ENCODE measurements at places on chromosomes 6 and 20. TPM values are rescaled to one million over a fixed set of nuclear protein-coding genes. Genes with fewer than 3 reads are reported as not detected.

GRCh38 chr20:237489-237888 lies 10.4 kb downstream of the DEFB129 start:
- H3K27ac ChIP-seq, result no peak overlapping the region
- no peaks in the 10 kb centered on the region for H3K4me1 ChIP-seq
- H3K36me3 ChIP-seq, result no peaks in the 10 kb centered on the region
- peak; percentile 32 for DNase-seq
- H3K27me3 ChIP-seq, result no peaks in the 10 kb centered on the region

DNA sequence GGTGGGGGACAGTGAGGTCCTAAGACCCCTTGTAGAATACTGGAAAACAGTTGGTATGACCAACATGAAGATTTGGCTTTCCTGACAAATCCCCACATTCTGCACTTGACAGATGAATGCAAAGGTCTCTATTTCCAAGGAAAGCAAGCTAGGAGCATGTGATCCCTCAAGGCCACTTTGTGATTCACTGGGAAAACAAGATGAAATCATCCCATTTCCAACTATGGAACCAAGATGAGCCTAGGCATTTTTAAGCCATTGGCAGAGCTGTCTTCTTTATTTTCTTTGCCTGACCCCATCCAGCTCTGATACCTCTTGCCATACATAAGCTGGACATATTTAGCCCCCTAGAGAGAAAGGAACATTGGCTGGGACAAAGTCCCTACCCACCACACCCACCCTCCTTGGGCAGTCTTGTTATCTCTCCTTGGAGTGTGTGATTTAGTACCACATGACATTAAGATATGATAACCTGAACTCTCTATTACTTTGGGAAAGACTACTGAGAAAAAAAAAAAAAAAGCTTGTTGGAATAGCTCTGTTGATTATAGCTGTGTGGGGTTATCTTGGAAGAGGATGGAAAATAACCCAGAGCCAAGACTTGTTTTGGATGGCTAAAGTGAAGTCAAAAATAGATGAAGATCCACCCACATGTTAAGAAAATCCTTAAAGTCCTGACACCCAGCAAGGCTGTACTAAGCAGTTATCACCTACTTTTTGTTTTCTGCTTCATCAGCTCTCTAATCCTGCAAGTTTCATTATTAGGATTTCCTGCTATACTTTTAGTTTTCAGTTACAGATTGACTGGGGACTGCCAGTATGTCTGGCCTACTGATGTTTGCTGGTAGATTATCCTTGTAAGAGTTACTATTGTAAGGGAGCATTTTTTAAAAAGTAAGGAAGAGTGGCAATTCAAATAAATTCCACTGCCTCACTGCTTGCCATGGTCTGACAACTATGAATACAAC lies 90.1 kb upstream of the PREP start:
- H3K4me1 ChIP-seq, result peaks cover 9% of the 10 kb centered on the region
- peak overlapping the region; percentile 40 for H3K27ac ChIP-seq
- H3K36me3 ChIP-seq, result no peaks in the 10 kb centered on the region
- H3K4me3 ChIP-seq, result no peak overlapping the region

Gene SGK1
- 29.8 TPM for total RNA-seq

DNA sequence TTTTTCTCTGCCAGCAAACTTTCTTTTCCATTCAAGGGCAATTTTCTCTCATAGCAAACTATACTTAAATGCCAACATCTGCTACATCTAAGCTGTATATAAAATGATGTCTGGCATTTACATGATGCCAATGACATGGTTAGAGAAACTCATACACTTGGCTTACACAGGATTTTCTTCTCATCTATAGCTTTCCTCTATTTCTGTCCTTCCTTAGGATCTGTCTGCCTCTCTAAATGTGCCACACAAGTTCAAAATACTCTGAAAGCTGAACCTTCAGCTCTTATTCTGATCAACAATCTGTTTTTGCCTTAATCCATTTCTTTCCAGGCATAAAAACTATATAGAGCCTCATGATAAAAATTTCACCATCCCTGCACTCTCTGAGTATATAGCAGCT lies 290.9 kb upstream of the RNF217 start:
- no peak overlapping the region for H3K27ac ChIP-seq
- H3K27me3 ChIP-seq, result no peaks in the 10 kb centered on the region
- H3K36me3 ChIP-seq, result no peaks in the 10 kb centered on the region

Gene CALHM6
- total RNA-seq, result 7.2 TPM

GRCh38 chr6:111884068-111884467 lies 10.8 kb upstream of the FYN start:
- DNase-seq, result no peak
- no peaks in the 10 kb centered on the region for H3K4me1 ChIP-seq
- no peaks in the 10 kb centered on the region for H3K36me3 ChIP-seq

GRCh38 chr6:133191323-133191722 lies 49.8 kb upstream of the EYA4 start:
- H3K4me3 ChIP-seq, result no peak overlapping the region
- no peak for DNase-seq
- no peaks in the 10 kb centered on the region for H3K36me3 ChIP-seq
- no peak overlapping the region for H3K27ac ChIP-seq

GRCh38 chr6:3347247-3347646 lies 88.5 kb downstream of the PSMG4 start:
- H3K27ac ChIP-seq, result no peak overlapping the region
- no peak overlapping the region for H3K4me3 ChIP-seq
- no peak for DNase-seq
- H3K4me1 ChIP-seq, result no peaks in the 10 kb centered on the region

GRCh38 chr20:46293084-46293483 lies 15.2 kb downstream of the CDH22 start:
- H3K36me3 ChIP-seq, result no peaks in the 10 kb centered on the region
- DNase-seq, result no peak
- H3K27ac ChIP-seq, result no peak overlapping the region
- no peak overlapping the region for H3K4me3 ChIP-seq
- H3K4me1 ChIP-seq, result no peaks in the 10 kb centered on the region
- H3K27me3 ChIP-seq, result peaks cover 5% of the 10 kb centered on the region

GRCh38 chr6:89308525-89309395 lies 6.3 kb downstream of the GABRR2 start:
- H3K27ac ChIP-seq, result no peak overlapping the region
- H3K36me3 ChIP-seq, result no peaks in the 10 kb centered on the region
- DNase-seq, result no peak
- H3K4me3 ChIP-seq, result no peak overlapping the region
- peaks cover 24% of the 10 kb centered on the region for H3K4me1 ChIP-seq
- no peaks in the 10 kb centered on the region for H3K27me3 ChIP-seq

Gene TUBB2B
- total RNA-seq, result 0.90 TPM

DNA sequence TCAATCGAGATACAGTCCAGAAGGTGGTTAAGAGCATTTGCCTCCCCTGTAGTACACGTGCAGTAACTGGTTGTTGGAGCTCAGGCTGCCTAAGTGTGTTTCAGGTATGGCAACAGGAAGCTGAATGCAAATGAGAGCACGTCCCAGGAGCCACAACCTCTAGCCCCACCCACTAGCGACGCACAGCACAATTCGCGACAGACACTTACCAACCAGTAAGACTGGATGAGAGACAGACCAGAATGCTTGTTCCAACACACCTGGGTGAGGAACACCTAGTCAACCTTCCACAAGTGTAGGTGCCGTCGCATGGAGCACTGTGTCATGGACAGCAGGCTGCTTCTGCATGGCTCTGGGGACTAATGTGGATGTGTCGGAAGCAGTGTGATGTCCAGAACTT lies 7.2 kb upstream of the SERPINB1 start:
- H3K27me3 ChIP-seq, result no peaks in the 10 kb centered on the region
- no peak overlapping the region for H3K4me3 ChIP-seq
- no peaks in the 10 kb centered on the region for H3K36me3 ChIP-seq
- peaks cover 31% of the 10 kb centered on the region for H3K4me1 ChIP-seq
- no peak for DNase-seq

Gene FOXQ1
- not detected for total RNA-seq

DNA sequence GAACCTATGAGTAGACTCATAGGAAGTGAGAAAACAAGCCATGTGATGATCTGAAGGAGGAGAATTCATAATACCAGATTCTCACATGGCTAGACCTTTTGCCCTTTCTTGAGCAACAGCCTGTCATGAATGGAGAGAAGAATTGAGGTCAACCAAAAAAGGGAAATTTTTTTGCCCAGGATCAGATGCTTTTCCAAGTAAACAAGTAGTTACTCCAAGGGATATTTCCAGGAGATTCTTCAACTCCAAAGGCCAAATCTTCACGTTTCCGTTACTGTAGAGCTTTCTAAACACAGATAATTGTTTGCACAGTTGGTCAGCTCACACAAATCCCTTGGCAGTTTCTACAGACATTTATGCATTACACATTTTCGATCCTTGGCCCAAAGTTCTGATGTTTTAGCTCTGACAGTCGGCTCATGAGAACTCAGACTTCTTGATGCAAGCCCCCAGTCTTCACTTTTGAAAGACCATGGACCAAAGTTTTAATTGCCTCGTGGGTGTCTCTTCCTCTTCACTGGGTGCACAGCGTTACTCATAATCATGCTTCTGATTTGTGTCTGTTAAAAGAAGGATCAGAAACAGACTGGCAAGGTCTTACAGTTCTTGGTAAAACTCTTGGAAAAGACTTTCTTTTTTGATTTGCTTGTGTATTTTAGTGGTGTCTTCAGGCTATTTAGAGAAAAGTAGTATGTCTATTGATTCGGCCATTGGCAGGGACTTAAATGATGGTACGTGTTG lies 115.0 kb downstream of the TSHZ2 start:
- H3K27ac ChIP-seq, result no peak overlapping the region
- no peak overlapping the region for H3K4me3 ChIP-seq
- no peaks in the 10 kb centered on the region for H3K4me1 ChIP-seq
- no peaks in the 10 kb centered on the region for H3K27me3 ChIP-seq
- DNase-seq, result no peak

DNA sequence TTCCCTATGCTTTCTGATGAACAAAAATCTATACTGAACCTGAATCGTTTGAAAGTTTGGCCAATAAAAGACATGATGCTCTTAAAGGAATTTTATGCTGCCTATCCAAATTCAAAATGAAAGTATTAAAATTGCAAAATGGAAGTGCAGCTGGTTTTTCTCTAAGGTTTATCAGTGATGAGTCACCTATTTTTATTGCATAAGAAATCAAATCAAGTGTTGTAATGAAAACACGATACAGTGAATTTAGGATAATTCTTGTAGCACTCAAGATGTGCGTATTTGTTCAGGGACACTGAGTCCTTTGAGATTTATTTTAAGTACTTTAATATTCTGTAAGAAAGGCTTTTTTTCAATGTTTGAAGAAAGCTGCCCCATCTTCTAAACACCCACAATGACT lies 409.5 kb downstream of the ADGRB3 start:
- H3K27ac ChIP-seq, result no peak overlapping the region
- no peaks in the 10 kb centered on the region for H3K36me3 ChIP-seq
- no peak overlapping the region for H3K4me3 ChIP-seq
- no peaks in the 10 kb centered on the region for H3K4me1 ChIP-seq

GRCh38 chr20:37343212-37343993 lies 2.5 kb upstream of the SRC start:
- no peaks in the 10 kb centered on the region for H3K36me3 ChIP-seq
- no peak overlapping the region for H3K27ac ChIP-seq
- peaks cover 3% of the 10 kb centered on the region for H3K4me1 ChIP-seq
- DNase-seq, result no peak
- H3K27me3 ChIP-seq, result no peaks in the 10 kb centered on the region

Gene SNRPB
- 47.5 TPM for total RNA-seq

- H3K4me3 ChIP-seq, result no peak overlapping the region
- no peak overlapping the region for H3K27ac ChIP-seq
- peaks cover 57% of the 10 kb centered on the region for H3K36me3 ChIP-seq
- H3K27me3 ChIP-seq, result no peaks in the 10 kb centered on the region
These were observed 24.6 kb downstream of the USP45 start for GRCh38 chr6:99490608-99491007.

DNA sequence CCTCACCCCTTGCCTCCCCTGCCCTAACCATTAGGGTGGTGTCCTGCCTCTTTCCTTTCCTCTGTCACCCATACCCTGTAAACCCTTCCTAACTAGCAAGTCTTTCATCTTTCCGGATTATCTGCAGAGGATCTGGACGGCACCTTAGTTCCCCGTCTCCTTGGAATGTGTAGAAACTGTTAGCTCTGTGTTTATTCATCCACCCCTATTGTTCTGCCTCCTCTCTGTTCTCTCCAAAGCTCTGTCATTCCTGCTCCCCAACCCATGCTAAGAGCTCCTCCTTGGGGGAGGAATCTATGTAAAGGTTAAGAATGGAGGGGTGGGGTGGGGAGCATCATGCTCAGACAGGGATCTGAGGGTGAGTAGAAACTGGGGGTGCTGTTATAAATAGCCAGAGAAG lies 39.4 kb upstream of the KCNK5 start:
- no peak for DNase-seq
- no peak overlapping the region for H3K27ac ChIP-seq
- no peak overlapping the region for H3K4me3 ChIP-seq
- no peaks in the 10 kb centered on the region for H3K27me3 ChIP-seq

- no peaks in the 10 kb centered on the region for H3K27me3 ChIP-seq
- peaks cover 8% of the 10 kb centered on the region for H3K4me1 ChIP-seq
- H3K4me3 ChIP-seq, result peak overlapping the region; percentile 65
- DNase-seq, result no peak
- peak overlapping the region; percentile 28 for H3K27ac ChIP-seq
These were observed 45.8 kb upstream of the DST start for GRCh38 chr6:56688521-56688920.

DNA sequence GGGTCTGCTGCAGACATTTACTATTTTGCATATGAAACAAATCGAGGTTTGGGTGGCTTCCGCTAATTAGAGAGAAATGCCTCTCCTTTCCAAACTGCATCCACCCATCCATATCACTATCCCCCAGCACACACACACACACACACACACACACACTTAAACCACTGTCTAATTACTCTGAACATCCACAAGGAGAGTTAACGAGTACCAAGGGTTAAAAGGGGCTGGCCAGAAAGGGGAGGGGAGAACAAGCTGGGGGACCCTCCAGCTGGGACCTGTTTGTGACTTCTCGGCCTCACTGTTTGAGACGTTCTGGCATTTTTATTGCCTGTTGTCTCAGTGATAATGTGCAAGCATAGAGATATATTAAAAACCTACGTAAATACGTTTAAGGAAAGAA lies 261.2 kb downstream of the FOXC1 start:
- H3K27me3 ChIP-seq, result no peaks in the 10 kb centered on the region
- H3K4me3 ChIP-seq, result no peak overlapping the region
- H3K36me3 ChIP-seq, result no peaks in the 10 kb centered on the region
- H3K27ac ChIP-seq, result no peak overlapping the region

GRCh38 chr6:51568771-51569170 lies 518.6 kb downstream of the PKHD1 start:
- no peak for DNase-seq
- no peaks in the 10 kb centered on the region for H3K4me1 ChIP-seq
- H3K27ac ChIP-seq, result no peak overlapping the region
- H3K27me3 ChIP-seq, result no peaks in the 10 kb centered on the region

GRCh38 chr20:24695529-24696225 lies 226.2 kb downstream of the SYNDIG1 start:
- H3K4me1 ChIP-seq, result peaks cover 19% of the 10 kb centered on the region
- H3K36me3 ChIP-seq, result no peaks in the 10 kb centered on the region
- no peaks in the 10 kb centered on the region for H3K27me3 ChIP-seq
- H3K27ac ChIP-seq, result no peak overlapping the region
- no peak for DNase-seq
- H3K4me3 ChIP-seq, result no peak overlapping the region

GRCh38 chr20:40900666-40901215 lies 127.9 kb upstream of the TOP1 start:
- H3K4me1 ChIP-seq, result no peaks in the 10 kb centered on the region
- no peaks in the 10 kb centered on the region for H3K36me3 ChIP-seq
- H3K27me3 ChIP-seq, result no peaks in the 10 kb centered on the region
- H3K27ac ChIP-seq, result no peak overlapping the region
- H3K4me3 ChIP-seq, result no peak overlapping the region

GRCh38 chr6:43674921-43675320 lies 12.7 kb downstream of the MRPS18A start:
- H3K36me3 ChIP-seq, result peaks cover 33% of the 10 kb centered on the region
- no peak overlapping the region for H3K4me3 ChIP-seq
- DNase-seq, result no peak
- peaks cover 12% of the 10 kb centered on the region for H3K4me1 ChIP-seq

GRCh38 chr6:163828038-163828795 lies 413.7 kb downstream of the QKI start:
- H3K27ac ChIP-seq, result no peak overlapping the region
- no peaks in the 10 kb centered on the region for H3K36me3 ChIP-seq
- no peaks in the 10 kb centered on the region for H3K4me1 ChIP-seq
- H3K4me3 ChIP-seq, result no peak overlapping the region
